ENCODE measurements at places on chromosomes 5 and 9.

GRCh38 chr5:61674378-61674777 lies 342.3 kb downstream of the ZSWIM6 start:
- no peak for DNase-seq

GRCh38 chr5:14611737-14612136 lies 30.1 kb downstream of the OTULINL start:
- DNase-seq: no peak

DNA sequence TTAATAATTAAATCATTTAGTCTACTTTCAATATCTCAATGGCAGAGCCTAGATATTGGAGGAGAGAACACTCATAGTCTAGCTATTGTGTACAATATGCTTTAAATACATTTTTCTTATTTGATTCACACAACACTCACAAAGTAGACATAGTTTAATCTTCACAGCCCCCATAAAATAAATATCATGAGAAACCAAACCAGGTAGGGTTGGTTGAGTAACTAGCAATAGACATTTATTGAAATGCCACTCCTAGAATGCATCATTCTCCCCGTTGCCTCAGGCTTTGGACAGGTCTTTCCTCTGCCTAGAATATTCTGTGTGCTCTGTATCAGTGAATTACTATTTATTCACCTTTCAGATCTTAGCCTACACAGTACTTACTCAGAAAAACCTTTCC lies 141.9 kb downstream of the CEMIP2 start:
- no peak for DNase-seq

DNA sequence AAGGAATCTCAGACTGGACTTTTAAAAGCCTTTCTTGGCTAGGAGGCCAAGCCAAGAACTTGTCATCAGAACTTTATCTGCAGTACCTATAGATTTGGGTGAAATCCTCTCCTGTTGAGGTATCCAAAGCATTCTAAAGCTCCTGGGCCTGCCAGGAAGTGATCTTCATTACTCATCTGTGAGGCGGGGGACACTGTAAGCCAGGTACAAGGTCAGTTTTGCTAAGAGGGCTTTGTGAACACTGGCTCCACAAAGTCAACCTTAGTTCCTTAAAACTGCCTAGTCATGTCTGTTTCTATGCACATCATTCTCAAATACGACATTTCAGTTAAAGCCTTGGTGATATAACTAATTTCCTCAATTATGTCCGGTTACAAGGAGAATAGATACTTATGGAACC lies 236.7 kb downstream of the PIK3R1 start:
- DNase-seq: no peak
